Left renal cortex interstitium (tissue), 4 donors: ENCODE measurements at places on chromosomes 2 and 18.

- no peak for DNase-seq
These were observed 255.9 kb upstream of the MYT1L start for GRCh38 chr2:2586931-2587330.

DNA sequence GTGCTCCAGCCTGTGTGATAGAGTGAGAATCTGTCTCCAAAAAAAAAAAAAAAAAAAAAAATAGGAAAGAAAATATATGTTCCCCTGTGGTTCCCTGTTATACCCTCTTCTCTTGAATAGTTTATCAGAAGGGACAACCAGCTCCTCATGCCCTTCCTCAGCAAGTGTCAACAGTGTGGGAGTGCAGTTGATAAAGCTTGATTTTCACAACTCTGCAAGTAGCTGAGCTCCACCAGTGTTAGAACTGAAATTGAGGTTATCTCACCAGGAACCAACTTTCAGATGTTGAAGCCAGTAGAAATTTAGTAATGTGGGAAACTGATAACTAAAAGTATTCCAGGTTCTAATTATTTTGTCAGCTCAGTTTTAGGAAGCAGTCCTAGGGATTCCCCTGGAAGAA is 25.1 kb downstream of the NEDD4L start:
- no peak for DNase-seq

DNA sequence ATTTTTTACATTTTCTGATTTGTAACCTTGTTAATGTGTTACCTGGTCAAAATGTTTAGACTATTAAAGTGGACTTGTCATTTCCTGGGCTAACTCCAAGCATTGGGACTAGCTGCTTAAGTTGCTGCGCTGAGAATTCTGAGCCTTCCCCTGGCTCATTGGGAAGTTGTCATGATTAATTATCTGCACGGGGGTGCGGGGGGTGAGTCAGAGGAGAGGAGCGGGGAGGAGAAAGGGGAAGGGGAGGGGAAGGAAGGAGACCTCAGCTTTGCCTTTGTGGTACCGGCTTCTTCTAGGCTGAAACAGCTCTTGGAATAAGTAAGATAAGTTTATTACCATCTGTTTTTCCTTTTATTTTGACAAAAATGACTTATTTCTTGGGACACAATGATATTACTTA is 52.9 kb upstream of the APCDD1 start:
- no peak for DNase-seq

GRCh38 chr2:38731684-38732221 is 19.4 kb downstream of the SRSF7 start:
- DNase-seq = no peak

GRCh38 chr2:26503231-26503880 is 25.4 kb upstream of the OTOF start:
- peak; percentile 70 for DNase-seq

DNA sequence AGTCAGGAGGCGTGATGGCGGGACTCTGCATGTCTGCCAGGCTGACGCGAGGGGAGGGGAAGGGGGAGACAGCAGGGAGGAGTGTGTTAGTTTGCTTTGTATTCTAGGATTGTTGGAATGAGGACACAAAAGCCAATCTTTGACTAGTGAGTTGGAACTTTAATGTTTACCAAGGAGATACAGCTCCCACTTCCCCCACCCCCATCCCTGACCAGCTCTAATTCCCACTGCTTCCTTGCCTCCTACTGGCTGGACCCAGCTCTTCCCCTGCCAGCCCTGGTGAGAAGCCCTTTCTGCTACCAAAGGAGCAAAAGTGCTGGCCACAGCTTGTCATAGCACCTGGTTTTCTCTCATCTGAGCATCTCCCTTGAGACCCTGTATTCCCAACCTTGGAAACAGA is 84.5 kb downstream of the CELF4 start:
- DNase-seq = no peak

DNA sequence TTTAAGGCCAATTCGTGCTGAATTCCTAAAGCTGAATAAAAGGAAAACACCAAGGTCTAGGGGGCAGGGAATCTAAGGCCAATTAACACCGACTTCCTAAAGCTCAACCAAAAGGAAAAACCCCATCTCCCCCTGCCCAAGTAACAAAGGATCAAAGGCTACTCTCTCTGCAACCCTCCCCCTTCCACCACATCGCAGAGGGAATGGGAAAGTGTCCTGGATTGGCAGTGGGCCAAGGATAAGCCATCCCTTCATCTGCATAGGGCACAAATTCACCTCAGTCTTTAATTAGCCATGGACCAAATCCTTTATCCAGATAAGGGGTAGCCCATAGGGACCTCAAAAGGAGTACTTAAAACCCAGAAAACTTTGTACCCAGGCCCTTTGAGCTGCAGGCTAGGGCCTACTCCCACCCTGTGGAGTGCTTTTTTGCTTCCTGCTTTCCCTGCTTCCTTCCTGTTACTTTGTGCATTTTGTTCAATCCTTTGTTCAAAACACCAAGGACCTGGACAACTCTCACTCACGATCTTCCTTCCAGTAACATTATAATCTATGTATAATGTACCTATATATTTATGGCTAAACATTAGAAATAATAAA is 2119.8 kb upstream of the CELF4 start:
- no peak for DNase-seq

DNA sequence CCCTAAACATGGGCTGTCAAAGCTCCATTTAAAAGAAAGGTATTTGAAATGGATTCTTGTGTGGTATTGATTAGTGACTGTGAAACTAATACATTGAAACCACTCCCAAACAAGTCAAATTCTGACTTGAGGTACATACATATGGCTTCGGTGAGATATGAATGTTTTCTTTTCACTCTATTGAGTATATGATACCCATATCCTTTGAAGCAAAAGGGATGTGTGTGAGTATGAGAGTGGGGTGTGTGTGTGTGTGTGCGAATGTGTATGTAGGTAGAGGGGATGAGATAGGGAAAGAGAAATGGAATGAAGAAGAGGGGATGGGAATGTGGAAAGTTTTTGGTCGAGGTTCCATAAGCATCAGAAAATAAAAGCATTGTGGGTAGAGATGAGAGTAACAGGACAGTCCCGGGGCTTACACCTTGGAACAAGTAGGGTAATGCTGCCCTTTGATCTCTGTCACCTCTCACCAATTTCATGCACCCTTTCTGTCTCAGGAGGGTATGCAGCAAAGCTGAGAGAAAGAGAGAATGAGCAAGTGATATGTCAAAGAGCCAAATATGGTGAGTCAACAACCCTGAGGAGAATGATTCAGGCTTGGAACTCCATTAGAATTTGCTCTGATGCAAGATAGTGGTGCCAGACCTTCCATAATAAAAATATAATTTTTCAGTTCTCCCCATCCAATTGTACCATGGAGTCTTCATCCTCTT is 64.0 kb upstream of the ZEB2 start:
- no peak for DNase-seq

- DNase-seq = no peak
These were observed 11.7 kb upstream of the SMAD7 start for GRCh38 chr18:48962252-48962993.

GRCh38 chr2:237412988-237413776 is 782 bp downstream of the COL6A3 start:
- no peak for DNase-seq

- peak; percentile 12 for DNase-seq
These were observed 49.2 kb upstream of the NXPH2 start for GRCh38 chr2:138829326-138829919.

DNA sequence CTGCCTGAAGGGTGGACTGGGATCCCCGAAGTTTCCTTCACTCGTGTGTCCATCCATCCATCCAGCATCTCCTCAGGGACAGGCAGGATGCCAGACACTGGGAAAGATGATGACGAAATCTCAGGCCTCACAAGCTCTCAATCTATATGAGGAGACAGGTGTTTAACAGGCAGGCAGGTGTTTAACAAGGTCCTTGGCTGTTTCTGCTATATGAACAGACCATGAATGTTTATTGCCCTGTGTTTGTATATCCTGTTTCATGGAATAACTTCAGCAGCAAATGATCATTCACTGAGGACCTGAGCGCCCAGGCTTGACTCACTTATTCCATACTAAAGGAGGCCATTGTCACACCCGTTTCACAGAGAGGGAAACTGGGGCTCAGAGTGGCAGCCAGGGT is 685.8 kb upstream of the HS6ST1 start:
- DNase-seq = no peak

- no peak for DNase-seq
These were observed 10.9 kb upstream of the INO80D start for GRCh38 chr2:206096876-206097275.

DNA sequence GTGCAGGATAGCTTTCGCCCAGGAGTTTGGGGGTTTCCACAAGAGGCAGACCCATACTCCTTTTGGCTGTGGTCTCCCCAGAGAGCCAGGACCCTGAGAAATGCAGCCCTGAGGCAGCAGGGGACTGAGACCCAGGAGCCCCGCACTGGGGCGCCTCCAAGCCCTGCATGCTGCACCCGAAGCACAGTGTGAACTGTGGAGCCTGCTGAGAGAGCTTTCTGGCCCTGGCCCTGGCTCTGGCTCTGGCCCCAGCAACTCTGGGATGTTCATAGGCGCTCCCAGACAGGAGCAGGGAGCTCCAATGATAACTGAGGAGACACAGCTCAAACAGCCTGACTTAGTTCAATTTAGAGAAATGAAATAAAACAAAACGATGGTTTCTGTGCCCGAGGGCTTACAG is 96.4 kb upstream of the TEX51 start:
- no peak for DNase-seq

DNA sequence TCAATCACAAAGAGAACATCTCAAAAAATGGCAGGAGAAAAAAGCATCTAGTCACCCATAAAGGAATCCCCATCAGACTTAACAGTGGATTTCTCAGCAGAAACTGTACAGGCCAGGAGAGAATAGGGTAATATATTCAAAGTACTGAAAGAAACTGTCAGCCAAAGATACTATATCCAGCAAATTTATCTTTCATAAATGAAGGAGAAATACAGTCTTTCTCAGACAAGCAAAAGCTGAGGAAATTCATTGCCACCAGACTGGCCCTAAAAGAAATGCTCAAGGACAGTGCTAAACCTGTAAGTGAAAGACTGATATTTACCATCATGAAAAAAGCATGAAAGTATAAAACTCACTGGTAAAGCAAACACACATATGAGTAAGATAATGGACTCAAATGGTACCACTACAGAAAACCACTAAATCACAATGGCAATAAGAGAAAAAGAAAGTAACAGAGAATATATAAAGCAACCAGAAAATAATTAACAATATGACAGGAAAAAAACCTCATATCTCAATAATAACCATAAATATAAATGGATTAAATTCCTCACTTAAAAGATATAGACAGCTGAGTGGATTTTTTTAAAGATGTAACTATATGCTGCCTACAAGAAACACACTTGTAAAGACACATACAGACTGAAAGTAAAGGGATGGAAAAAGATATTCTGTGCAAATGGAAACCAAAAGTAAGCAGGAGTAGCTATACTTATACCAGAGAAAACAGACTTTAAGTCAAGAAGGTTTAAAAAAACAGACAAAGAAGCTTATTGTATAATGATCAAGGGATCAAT is 83.4 kb upstream of the STK39 start:
- DNase-seq = no peak

DNA sequence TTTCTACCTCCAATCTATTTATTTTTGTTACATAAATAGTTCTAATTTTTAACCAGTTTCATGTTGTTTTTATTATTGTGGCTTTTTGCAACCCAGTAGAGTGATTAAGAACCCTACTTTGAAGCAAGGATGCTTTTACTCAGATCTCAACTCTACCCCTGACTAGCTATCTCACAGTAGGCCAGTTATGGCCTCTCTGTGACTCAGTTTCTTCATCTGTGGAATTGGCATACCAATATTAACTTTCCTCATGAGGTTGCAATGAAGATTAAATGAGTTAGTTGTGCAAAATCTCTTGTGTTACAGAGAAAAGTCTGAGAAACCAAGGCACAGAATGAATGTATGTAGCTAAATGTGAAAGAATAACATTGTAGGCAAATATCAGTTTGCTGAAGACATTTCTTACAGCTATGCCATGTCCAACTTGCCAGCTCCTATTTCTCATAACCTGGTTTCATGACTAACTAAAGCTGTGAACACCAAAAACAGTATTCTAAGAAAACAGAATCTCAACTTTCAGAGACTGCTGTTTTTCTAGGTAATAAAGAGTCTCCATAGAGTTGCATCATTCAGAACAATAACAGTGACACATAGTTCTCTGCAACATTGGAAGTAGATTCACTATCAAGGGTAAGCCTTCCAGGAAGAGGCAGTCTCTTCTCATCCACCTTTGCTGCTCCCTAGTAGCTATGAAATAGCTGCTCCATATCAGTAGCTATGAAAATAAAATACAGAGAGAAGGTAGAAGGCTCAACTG is 33.2 kb upstream of the CYTIP start:
- no peak for DNase-seq

GRCh38 chr2:42369532-42370229 is 8.7 kb upstream of the COX7A2L start:
- peak; percentile 94 for DNase-seq

- DNase-seq = no peak
These were observed 119.0 kb downstream of the PMAIP1 start for GRCh38 chr18:60018618-60019462.

- DNase-seq = no peak
These were observed 114.5 kb downstream of the INSIG2 start for GRCh38 chr2:118202707-118203303.

DNA sequence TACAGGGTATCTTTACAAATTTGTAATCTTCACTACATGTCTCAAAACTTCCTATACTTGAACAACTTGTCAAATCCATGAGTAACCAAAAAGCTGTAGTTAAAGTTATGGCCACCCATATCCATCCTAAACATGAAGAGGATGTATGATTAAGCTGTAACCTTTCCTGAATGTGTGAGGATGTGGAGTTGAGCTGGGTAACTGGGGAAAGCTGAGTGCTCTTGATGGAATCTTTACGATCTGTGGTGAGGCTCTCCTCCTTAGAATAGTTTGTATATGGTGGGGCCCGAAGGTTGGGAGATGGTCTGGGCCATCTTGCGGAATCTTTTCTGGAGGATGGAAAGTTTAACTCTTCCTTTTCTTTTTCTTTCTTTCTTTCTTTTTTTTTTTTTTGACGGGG is 29.4 kb downstream of the DPP4 start:
- no peak for DNase-seq

DNA sequence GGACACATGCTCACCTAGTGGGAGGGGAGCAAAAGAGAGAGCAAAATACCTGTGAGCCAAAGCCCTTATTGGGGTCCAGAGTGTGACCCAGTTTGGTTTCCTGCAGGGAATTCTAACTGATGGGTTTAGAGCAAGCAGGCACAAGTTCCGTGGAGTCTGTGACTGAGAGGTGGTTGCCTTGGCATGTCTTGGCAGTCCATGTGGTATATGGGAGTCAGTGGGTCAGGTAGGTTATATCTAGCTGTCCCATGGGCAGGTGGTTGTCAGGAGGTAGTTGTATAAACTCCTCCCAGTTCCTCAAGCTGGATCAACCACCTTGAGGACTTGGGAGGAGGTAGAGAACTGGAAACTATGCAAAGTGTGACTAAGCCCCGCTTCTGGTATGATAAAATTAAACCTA is 452.8 kb upstream of the VWC2L start:
- no peak for DNase-seq
